Colonic mucosa (tissue), 4 donors: ENCODE measurements at places on chromosomes 4 and X.

GRCh38 chr4:182062936-182063335, 180.3 kb upstream of the TENM3 start:
- no peak for DNase-seq

DNA sequence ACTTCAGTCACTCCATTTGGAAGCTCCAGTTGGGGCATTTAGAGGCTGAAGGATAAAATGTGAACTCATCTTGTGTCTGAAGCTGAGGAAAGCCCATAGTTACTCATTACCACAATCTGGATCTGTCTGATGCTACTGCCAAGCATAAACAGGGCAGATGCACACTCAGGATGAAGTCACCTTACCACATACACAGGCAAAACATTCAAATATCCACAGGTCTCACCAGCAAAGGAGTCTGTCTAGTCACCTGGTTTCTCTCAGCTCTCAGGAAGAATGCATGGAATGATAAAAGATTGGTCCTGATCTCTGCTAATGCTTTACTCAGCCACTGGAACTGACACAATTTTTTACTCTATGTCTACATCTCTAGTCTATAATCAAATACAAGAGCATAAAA, 13.0 kb upstream of the ODAPH start:
- DNase-seq: no peak

DNA sequence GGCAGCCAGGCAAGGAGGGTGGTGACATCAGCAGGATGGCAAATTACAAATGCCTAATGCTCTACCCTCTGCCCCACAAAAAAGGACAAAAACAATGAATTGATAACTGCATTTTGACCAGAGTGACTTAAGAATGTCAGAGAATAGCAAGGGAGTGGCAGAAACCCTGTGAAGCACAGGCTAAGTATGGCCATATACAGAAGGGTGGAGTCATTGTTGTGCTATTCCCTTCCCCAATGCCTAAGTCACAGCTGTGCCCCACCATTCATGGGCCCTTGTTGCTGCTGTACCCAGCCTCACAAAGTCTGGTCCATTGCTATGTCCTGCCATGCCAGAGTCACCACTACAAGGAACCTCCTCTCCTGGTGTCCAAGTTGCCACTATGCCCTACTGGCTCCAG, 123.1 kb downstream of the NEK1 start:
- no peak for DNase-seq

- DNase-seq: no peak
Observed at GRCh38 chrX:21926116-21926515, 14.4 kb upstream of the SMS start.

GRCh38 chrX:19659929-19660328, 144.6 kb upstream of the MAP3K15 start:
- no peak for DNase-seq

DNA sequence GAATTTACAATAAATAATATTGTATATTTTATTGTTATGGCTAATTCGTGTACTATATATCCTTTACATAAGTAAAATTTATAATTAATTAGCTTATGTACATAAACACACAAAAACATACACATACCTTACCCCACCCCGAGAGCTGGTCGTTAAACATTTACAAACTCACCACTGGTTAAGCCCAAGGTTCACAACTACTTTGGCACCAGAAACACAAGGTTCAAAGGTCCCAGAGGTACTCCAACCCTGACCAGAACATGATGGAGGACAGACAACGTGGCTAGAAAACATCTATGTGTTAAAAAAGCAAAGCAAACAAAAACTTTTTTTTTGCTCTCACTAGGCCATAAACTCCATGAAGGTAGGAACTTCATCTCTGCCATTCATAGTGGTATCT, 37.7 kb downstream of the SLC25A5 start:
- DNase-seq: peak; percentile 77

DNA sequence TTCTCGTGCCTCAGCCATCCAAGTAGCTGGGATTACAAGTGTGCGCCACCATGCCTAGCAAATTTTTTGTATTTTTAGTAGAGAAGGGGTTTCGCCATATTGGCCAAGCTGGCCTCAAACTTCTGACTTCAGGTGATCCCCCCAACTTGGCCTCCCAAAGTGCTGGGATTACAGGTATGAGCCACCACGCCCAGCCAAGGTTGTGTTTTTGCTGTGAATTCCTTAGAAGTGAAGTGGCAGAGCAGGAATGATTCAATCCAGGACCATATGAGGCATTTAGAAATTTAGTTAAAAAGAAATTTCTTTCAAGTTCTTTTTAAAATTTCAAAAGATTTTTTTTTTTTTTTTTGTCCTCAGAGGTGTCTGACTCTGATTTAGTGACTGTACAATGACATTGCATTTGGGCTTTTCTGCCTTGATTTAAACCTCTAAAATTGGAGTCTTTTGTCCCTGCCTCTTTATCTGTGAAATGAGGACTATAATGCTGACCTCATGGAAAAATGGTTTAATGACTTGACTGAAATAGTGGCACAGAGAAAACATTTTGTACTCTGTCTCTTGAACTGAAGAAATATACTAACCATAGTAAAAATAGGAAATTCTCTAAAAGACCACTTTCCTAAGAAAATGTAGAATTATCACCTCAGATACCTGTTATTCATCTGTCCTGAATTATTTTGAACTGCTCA, 59.9 kb downstream of the CXCL13 start:
- DNase-seq: no peak

DNA sequence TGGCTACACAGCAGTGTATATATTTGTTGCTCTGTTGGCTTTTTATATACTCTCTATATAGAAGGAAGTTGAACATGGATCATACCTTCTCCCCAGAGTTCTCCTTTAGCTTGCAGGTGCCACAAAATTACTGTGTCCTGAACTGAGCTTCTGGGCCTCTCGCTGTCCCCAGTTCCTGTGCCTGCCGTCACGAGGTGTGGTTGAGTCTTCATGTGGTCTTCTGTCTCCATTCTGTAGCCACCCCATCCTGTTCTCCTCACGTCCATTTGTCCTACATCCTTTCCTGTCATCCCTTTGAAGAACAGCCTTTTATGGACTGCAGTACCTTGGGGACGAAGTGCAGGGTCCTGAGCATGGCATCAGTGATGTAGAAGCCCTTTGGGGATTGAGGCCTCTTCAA, 14.5 kb downstream of the TMEM131L start:
- no peak for DNase-seq

DNA sequence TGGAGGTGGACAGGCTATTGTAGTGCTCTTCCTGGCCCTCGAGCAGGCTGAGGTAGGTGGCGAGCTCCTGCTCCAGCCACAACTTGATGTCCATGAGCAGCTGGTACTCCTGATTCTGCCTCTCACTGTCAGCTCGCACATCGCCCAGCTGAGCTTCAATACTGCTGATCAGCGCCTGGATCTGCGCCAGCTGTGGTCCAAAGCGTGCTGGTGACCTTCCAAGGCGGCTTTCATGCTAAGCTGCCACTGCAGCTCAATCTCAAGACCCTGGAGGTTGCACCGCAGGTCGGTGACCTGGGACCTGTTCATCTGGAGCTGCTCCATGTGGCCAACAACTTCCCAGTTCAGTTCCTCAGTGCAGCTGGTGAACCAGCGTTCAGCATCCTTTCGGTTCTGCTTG, 31.2 kb downstream of the LRIT3 start:
- DNase-seq: no peak

GRCh38 chrX:73836956-73837477, 274.0 kb downstream of the CHIC1 start:
- no peak for DNase-seq

DNA sequence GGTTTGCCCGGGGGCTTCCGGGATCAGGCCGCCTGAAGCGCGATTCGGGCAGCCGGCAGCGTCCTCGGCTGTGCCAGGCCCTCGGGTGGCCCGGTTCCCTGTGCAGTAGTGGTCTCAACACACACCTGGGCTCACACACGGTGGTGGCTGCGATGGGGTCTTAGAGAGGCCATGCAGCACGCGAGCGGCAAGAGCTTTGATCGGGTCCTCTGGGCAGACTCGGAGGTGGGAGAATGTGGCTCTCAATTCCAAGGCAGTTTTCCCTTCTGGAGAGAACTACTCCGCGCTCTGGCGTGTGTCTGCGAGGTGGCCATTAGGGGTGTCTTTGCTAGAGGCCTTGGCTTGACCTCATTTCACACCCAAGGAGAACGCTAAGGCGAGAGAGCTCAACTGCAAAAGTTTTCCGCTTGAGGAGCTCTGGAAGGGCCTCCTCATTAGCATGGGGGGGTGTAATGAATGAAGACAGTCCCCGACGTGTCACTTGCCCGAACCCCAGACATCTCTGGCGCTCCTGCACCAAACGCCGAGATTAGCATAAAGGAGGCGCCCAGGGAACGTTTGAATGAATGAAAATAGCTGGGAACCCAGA, 771 bp upstream of the RBPJ start:
- DNase-seq: no peak

DNA sequence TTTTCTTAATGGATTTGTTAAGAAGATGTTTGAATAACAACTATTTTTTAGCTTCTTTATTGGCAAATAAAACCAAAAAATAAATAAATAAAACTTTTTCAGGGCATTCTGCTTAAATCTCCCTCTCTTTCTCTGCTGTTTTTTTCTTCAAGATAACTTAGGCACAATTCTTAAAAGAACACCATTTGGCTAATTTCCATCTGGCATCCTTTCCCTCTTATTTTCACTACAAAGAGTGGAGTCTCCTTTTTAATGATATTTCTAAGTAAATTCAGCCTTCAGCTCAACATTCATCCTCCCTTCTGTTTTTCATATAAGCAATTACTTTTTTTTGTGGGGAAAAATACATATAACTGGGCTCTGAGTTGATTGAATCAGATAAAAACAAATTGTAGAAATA, 88.1 kb downstream of the PCDH7 start:
- no peak for DNase-seq

DNA sequence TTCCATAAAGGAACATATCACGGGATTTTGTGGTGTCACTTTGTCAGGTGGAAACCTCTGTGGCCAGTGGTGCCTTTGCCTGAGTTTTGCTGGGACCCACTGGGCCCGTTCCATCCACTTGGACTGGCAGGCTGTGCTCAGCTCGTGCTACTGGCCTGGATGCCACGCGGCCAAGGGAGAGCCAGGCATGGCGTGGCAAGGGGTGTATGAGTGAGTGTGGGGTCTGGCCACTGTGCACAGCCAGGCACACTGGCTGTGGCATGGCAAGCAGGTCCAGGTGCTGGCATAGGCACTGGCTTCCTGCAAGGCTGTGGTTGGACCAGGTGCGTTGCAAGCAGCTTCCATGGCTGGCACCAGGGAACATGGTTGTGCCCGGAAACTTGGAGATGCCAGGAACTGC, 60.8 kb downstream of the TBCK start:
- DNase-seq: no peak

DNA sequence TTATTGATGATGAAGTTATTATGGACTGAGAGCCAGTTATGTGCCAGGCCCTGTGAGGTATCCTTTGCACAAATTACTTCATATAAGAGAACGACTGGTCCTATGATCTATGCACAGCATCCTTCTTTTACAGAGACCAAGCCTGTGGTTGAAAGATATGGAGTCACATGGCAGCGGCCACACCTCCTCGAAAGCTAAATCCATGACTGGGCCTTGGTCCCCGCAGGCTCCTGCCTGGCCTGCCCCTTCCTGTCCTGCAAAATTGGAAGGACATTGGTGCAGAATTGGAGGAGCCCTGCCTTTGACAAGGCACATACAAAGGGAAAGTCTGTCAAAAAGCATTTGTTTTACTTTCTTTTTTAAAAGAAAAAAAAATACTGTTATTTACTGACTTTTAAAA, 18.3 kb downstream of the SORBS2 start:
- no peak for DNase-seq

DNA sequence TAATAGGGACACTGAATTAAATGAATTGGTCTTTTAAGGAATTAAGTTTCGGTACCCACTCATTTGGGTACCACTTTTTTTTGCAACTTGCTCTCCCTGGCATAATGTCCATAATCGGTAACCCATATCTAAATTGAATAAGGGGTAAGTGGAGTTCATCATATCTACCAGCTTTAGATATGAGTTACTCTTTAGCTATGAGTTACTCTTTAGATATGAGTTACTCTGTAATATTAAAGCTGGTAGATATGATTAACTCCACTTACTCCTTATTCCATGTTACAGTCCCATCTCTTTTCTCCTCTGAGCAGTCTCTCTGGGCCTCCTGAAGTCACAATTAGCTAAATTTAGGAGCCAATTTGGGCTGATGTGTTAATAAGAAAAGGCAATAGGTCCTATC, 85.7 kb downstream of the TEX13C start:
- DNase-seq: no peak

GRCh38 chr4:40769266-40769665, 19.5 kb downstream of the NSUN7 start:
- no peak for DNase-seq

GRCh38 chr4:184591070-184591677, 58.1 kb downstream of the CASP3 start:
- DNase-seq: no peak

DNA sequence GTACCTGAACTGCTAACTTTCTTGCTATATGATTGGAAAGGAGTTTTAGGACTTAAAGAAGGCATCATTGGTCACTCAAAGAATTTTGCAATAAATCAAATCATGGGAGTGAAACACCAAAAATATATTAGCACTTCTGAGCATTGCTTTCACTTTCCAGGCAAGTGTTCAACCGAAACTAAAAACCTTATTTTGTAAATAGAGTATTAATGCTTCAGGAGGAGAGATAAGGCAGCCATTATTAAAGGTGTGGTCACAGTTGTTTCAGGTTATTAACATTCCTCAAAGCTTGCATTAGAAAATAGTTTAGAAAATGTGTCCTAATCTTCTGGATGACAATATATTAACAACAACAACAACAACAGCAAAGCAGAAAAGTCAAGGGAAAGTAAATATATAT, 92.3 kb upstream of the TLL1 start:
- DNase-seq: no peak

- no peak for DNase-seq
Observed at GRCh38 chr4:142264961-142265360, 581.1 kb downstream of the INPP4B start.

- DNase-seq: no peak
Observed at GRCh38 chr4:24279911-24280375, 304.4 kb downstream of the DHX15 start.

- no peak for DNase-seq
Observed at GRCh38 chrX:24392709-24393108, 32.3 kb downstream of the SUPT20HL1 start.

DNA sequence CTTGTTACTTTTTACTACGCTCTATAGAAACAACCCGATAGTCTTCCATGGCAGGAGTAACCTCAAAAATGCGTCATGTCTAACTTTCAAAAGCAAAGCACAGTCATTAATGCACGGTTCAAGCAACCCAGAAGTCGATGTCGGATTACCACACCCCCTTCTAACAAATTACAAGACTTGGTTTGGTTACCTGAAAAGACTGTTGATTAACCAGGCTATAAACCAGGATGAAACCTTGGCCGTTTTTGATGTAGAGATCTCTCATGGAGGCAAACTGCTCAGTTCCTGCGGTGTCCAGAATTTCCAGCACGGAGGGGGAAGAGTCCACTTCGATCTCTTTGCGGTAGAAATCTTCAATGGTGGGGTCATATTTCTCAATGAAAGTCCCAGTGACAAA, 2.4 kb downstream of the RAP2C start:
- no peak for DNase-seq

DNA sequence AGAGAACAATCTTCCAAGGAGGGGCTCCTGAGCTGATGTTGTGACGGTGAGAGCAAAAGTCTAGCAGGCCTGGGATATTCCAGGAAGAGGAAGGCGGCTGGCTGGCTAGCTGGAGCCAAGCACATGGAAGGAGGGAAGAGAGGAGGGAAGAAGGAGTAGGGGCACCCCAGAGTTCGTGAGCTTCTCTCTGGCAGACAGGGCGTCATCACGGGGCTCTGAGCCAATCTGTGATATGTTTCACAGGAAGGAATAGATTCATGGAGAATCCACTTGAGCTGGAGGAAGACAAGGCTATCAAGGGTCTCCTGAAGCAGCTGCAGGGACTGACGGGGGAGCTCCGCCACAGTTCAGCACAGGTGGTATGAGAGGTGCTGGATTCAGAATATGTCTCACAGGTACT, 73.6 kb downstream of the DHRSX start:
- no peak for DNase-seq
